ENCODE measurements at places on chromosomes 1 and 21.

GRCh38 chr1:71823708-71824305 lies 458.5 kb downstream of the NEGR1 start:
- no peak for DNase-seq

- no peak for DNase-seq
Observed at GRCh38 chr1:203754455-203754864, 10.5 kb upstream of the LAX1 start.

DNA sequence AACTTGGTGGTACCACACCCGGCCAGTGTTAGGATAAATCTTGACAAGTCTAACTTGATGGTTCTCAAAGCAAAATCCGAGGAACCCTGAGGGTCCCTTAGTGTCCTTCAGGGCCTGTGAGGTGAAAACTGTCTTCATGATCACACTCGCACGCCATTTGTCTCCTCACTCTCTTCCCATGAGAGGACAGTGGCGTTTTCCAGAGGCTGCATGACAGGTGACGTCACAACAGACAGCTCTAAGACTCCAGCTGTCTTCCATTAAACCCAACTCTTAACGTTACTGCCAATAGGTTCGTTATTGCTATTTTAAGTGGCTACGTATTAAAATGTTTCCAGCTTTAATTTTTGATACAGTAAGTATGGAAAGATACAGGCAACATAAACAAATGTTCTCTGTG lies 13.8 kb downstream of the CFAP74 start:
- DNase-seq: no peak

- DNase-seq: no peak
Observed at GRCh38 chr21:35578831-35579471, 481.4 kb downstream of the SETD4 start.

GRCh38 chr1:35727434-35728040 lies 8.9 kb upstream of the C1orf216 start:
- DNase-seq: peak; percentile 39

GRCh38 chr21:44379515-44379848 lies 26.1 kb downstream of the TRPM2 start:
- DNase-seq: no peak

Measured in NCI-H82 (cell line).